ENCODE measurements at places on chromosomes 13 and 19. TPM values are rescaled to one million over a fixed set of nuclear protein-coding genes. Genes with fewer than 3 reads are reported as not detected.

The KLHL1 gene
- not detected for polyA plus RNA-seq

The TBXA2R gene
- 0.49 TPM for polyA plus RNA-seq

The MUC16 gene
- 0.03 TPM for polyA plus RNA-seq

The CASP14 gene
- not detected for polyA plus RNA-seq

The FGF9 gene
- not detected for polyA plus RNA-seq

The PRKCG gene
- 0.81 TPM for polyA plus RNA-seq

The ACP7 gene
- 0.28 TPM for polyA plus RNA-seq

The PLPP2 gene
- 90.9 TPM for polyA plus RNA-seq

The CGB8 gene
- 2.4 TPM for polyA plus RNA-seq

The PODNL1 gene
- polyA plus RNA-seq, result 1.8 TPM

The MEX3D gene
- 7.5 TPM for polyA plus RNA-seq

The PRKACA gene
- polyA plus RNA-seq, result 46.2 TPM

The RSPH6A gene
- not detected for polyA plus RNA-seq

The SOX21 gene
- 0.45 TPM for polyA plus RNA-seq

The PROZ gene
- polyA plus RNA-seq, result not detected

The HDGFL2 gene
- polyA plus RNA-seq, result 29.6 TPM

The RNF126 gene
- polyA plus RNA-seq, result 35.4 TPM

The SYNGR4 gene
- 4.4 TPM for polyA plus RNA-seq

The C19orf33 gene
- 489 TPM for polyA plus RNA-seq

The ZNF790 gene
- 0.66 TPM for polyA plus RNA-seq

DNA sequence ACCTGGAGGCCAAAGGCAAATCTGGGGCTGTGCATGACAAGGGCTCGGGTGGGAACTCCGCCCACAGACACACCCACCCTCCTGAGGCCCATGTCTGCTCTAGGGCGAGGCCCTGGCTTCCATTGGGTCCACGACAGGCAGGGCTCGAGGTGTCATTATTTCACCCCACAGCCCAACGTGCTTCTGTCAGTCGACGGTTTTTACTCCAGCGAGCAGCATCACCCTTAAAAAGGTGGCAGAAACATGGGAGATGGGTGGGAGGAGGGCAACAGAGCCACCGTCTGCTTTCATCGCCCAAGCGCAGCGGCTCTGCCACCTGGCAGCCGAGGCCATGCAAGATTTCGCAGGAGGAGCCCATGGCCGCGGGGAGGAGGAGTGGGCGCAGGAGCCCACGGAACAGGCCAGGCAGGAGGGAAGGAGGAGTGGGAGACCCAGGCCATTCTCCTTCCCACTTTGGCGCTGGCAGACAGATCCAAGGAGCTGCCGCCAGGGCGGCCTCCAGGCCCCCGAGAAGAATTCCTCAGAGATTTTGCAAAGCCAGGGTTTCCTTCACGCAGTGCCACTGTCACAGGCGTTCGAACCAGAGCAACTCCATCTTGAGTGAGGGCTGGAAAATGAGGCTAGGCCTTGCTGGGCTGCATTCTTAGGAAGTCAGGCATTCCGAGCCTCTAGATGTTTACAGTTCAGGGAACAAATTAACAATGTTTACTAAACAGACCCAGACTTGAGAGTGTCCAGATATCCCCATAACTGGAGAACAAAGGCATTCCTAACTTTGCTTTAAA, 49.3 kb upstream of the TUBGCP3 start:
- DNase-seq, result no peak

GRCh38 chr13:76928456-76928855, 19.9 kb upstream of the ACOD1 start:
- DNase-seq, result no peak

- DNase-seq, result no peak
These were observed 128.8 kb downstream of the FGF9 start for GRCh38 chr13:21799671-21800070.

DNA sequence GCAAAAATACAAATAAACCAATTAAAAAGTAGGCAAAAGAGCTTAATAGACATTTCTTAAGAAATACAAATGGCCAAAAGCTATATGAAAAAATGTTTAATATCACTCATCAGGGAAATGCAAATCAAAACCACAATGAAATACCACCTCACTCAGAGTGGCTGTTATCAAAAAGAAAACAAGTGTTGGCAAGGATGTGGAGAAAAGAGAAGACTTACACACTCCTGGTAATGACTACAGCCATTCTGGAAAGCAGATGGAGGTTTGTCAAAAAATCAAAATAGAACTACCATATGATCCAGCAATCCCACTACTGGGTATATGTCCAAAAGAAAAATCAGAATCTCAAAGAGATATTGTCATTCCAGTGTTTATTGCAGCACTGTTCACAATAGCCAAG, 223.5 kb upstream of the SLC10A2 start:
- DNase-seq, result no peak

DNA sequence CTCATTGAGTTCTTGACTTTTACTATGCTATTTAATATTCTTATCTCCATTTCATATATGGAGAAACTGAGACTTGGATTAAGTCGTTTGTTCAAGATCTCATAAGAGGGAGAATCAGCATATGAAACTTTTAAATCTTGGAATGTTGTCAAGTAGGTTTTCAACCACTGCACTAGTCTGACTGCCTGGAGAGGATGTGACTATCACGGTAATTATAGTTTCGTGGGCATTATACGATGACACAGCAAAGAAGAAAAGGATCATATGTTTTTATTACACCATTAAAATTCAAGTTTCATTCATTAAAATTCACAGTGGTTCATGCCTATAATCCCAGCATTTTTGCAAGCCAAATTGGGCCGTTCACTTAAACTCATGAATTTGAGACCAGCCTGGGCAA, 555.2 kb downstream of the SLITRK1 start:
- no peak for DNase-seq

- DNase-seq, result peak; percentile 55
These were observed 799 bp downstream of the NR1H2 start for GRCh38 chr19:50377051-50377461.

DNA sequence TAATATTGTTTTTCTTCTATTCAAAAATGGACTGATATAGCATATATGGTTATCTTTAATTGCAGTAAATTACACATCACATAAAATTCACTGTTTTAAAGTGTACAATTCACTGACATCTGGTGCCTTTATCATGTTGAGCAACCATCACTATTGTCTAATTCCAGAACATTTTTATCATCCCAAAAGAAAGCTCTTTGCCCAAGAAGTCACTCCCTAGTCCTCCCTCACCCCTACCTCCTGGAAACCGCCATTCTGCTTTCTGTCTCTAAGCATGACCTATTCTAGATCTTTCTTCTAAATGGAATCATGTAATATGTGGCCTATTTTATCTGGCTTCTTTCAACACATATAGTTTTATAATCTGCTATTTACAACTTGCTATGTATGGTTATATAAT, 525.6 kb downstream of the DCT start:
- DNase-seq, result no peak

- DNase-seq, result no peak
These were observed 16.7 kb downstream of the FAM216B start for GRCh38 chr13:42798118-42798517.

DNA sequence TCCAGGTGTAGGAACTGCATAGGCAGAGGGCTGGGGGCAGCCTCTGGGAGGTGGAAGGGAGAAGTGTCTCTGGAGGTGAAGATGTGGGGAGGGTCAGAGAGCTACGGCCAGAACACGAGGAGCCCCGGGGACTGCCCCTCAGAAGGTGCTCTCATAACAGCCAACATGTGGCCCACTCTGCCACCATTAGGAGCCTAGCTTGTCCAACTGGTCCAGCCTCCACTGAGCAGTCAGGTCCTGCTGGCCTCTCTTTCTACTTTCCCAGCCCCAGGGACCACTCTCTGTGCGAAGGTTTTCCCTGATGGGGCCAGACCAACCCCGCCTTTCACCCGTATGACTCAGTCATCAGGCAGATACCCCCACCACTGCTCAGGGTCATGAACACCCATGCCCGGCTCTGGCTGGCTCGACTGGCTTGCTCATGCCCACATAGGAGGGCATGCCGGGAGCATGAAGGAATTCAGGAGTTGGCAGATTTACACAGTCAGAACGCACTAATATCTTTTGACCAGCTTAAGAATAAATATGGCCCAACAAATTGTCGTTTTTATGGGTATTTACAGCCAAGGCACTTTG, 37.5 kb upstream of the C19orf12 start:
- DNase-seq, result no peak

DNA sequence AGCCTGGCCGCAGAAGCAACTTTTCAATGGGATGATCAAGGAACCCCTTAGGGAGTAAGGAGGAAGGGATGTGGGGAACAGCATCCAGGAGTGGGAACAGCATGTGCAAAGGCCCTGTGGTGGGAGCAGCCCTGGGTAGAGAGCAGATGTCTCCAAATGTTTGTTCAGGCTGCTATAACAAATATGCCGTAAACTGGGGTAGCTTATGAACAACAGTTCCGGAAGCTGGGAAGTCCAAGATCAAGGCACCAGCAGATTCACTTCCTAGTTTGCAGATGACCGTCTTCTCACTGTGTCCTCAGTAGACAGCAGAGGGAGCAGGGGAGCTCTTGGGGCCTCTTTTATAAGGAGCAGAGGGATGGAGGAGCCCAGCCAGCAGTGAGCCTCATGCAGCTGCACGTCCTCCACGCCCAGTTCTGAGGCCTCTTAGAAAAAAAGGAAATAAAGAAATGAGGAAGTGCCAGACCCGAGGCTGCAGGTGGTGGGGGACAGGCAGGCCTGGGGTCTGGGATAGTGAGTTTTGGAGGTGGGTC, 4.2 kb upstream of the LRRC25 start:
- DNase-seq, result peak; percentile 85

GRCh38 chr13:107808389-107808788, 406.9 kb downstream of the LIG4 start:
- no peak for DNase-seq

- DNase-seq, result no peak
These were observed 240.4 kb downstream of the KCNRG start for GRCh38 chr13:50255639-50256038.

- no peak for DNase-seq
These were observed 304.4 kb downstream of the PCDH17 start for GRCh38 chr13:57935965-57936364.

DNA sequence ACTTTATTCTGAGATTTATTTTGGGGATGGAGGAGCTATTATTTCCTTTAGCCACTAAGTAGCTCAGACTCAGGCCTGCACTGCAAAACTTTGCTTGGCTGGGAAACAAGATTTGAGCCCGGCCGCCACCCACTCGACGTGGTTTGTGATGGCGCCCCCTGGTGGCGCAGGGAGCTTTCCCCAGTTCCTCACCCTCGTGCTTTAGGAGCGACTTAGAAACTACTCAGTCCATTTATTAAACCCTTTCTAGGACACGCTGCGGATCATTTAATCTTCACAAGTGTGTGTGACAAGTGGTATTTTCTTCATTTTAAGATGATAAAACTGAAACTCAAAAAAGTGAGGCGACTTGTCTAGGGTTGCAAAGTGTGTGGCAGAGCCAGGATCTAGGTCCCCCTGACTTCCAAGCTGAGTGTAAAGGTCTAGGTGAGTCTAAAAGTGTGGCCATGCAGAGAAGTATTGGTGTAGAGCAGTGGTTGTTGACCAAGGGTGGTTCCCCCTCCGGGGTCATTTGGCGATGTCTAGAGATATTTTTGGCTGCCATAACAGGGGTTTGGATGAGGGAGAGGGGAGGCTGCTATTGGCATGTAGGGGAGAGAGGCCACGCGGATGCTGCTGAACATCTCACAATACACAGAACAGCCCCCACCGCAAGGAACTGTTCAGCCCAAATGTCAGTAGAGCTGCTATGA, 2.2 kb downstream of the CXCL17 start:
- DNase-seq, result peak; percentile 95

DNA sequence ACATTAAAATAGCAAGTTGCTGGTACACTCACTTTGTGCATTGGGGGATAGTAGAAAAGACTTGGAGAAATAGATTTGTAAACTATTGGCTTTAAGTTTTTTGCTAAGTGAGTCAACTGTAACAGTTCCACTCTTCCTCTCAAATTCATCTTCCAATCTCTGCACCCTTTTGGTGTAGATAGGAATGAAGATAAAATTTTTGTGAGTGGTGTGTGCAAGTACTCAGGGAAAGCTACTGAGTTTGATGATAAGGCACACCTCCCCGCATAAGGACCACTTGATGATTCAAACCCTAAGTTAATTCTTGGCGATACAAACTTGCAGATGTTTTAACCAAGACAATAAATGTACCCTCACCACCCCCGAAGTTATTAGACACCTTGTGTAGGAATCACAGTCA, 168.3 kb upstream of the SLITRK1 start:
- DNase-seq, result no peak

- DNase-seq, result no peak
These were observed 540.4 kb upstream of the NBEA start for GRCh38 chr13:34401696-34402095.

- no peak for DNase-seq
These were observed 10.7 kb upstream of the MCF2L start for GRCh38 chr13:112958127-112958989.

GRCh38 chr19:1766800-1767352, 13.6 kb downstream of the ONECUT3 start:
- DNase-seq, result no peak

GRCh38 chr19:4878491-4878968, 11.1 kb upstream of the PLIN3 start:
- no peak for DNase-seq

DNA sequence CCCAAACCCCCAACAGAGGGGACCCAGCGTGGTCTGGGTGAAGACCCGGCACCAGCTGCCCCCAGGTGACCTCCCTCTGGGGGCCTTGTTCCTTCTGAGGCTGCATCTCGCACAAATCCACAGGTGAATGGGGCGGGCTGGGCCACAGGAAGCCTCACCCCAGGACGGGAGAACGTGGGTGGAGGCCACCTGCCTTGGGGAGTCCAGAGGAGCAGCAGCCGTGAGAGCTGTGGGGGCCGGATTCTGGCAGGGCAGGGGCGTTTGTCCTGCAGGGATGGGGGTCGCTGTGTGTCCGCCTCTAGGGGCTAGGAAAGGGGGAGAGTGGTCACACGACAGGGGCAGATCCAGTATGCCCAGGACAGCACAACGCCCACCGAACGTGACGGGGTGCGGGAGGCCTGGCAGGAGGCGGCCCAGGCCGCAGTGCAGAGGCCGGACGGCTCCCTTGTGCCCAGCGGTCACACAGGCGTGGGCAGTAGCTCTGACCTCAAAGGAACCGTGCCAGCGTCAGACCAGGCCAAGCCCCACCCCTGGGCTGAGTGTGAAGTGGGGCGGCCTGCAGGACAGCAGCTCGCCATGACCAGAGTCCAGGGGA, 6.7 kb downstream of the POLR2E start:
- DNase-seq, result no peak
